Gastrocnemius medialis (tissue), 4 donors: ENCODE measurements at places on chromosomes 6 and 20. TPM values are rescaled to one million over a fixed set of nuclear protein-coding genes. Genes with fewer than 3 reads are reported as not detected.

GRCh38 chr20:917416-917815 lies 1.3 kb upstream of the ANGPT4 start:
- no peak for DNase-seq

GRCh38 chr6:30002871-30003270 lies 58.2 kb upstream of the POLR1H start:
- no peak for DNase-seq

- no peak for DNase-seq
Measured at GRCh38 chr6:37160922-37161778, 8.8 kb upstream of the PIM1 start.

DNA sequence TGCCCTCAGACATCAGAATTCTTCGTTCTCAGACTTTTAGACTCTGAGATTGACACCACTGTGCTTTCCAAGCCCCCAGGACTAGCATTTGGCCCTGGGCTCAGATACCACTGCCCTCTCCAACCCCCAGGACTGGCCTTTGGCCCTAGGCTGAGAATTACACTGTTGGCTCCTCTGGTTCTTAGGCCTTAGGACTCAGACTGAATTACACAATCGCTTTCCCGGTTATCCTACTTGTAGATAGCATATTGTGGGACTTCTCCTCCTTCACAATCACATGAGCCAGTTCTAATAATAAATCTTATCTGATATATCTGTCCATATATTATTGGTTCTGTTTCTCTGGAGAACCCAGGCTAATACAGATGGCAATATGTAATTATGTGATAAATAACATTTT lies 1725.5 kb downstream of the GRIK2 start:
- no peak for DNase-seq

DNA sequence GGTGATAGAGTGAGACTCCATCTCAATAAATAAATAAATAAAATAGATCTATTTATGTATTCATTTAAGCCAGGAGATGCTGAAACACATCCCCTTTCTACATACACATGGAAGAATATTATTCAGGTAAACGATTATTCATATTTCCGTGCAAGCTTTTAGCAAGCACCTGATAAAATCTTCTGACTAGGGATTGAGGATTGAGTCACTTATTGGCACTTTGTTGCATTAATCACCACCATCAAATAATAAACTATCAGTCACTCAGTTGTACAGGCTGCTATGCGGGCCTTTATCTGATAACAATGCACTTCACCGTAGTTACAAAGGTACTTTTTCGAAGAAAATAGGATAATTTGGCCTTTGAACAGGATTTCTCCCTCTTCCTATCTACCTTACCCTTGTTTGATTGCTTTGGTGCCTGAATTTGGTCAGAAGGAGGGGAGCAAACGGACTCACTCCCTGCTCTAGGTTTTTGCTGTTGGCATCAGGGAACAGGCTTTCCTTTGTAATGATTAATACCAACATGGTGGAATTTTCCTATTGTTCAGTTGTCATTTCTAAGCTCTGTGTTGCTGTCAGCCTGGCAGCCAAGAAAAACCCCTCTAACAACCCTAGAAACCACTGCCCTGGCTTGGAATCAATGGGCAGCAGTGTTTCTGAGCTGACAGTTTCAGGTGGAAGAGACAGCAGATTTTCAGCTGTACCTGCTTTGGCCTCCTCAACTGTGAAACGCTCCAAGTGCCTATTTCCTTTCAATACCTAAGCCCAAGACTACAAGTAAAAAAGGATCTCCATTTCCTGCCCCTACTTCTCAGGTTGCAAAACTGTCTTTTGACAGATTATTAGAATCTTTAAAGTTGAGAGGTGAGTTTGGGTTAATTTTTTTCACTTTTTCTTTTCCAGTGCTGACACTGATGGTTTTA lies 63.0 kb downstream of the MYB start:
- no peak for DNase-seq

GRCh38 chr20:13008761-13009681 lies at the start of gene SPTLC3:
TSS of gene SPTLC3 (plus strand) at chr20:13008972. CDS start at chr20:13009268, 296 bp downstream.
- no peak for DNase-seq

The ERVFRD-1 gene
- not detected for total RNA-seq

DNA sequence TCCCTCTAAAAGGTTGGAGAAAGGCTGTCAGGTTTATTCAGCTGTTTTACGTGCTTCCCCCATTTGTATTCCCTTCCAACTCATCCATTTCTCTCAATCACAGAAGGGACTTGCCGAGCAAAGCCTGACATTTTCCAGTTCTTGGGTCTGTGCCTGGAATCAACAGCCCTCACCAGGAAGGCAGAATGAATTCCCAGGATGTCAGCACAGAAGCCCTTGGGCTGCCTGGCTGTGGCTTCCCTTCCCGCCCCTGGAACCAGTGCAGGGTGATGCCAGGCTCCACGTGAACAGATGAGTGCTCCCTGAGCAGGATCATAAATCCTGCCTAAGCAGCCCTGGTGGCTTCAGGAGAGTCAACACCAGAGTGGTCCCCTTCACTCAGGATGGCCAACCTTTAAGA lies 86.1 kb upstream of the CD83 start:
- no peak for DNase-seq

DNA sequence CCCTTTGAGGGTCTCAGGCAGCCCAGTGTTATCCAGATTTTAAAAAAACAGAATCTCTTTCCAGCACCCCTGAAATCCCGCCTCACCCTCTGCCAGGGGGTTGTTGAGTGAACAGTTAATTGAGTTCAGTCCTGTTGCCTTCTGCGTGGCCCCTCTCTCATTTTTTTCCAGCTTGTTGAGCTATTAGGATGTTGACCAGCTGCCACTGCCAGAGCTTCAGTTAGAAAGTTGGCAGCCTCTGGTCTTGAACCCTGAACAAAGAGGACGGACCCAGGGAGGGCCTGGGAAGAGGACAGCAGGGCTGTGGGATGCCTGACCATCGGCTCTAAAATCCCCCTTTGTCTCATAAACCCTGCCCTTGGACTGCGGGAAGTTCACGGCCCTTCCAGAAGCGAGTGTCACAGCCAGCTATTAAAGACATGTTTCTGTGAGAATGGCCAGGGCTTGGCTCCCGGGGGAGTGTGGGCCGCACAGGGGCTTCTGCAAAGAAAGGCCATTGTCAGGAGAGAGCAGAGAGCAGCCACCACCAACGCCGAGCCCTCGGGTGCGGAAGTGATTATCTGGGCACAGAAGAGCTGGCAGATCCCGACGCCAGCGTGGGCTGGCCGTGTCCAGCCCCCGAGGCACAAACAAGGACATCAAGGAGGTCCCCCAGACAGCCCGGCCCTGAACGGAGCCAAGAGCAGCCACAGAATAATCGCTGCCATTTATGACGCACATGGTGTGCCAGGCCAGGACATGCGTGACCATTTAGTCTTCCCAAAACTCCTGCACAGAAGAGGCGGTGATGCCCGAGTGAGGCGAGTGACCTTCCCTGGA lies 189.0 kb downstream of the ANKRD60 start:
- DNase-seq = no peak

DNA sequence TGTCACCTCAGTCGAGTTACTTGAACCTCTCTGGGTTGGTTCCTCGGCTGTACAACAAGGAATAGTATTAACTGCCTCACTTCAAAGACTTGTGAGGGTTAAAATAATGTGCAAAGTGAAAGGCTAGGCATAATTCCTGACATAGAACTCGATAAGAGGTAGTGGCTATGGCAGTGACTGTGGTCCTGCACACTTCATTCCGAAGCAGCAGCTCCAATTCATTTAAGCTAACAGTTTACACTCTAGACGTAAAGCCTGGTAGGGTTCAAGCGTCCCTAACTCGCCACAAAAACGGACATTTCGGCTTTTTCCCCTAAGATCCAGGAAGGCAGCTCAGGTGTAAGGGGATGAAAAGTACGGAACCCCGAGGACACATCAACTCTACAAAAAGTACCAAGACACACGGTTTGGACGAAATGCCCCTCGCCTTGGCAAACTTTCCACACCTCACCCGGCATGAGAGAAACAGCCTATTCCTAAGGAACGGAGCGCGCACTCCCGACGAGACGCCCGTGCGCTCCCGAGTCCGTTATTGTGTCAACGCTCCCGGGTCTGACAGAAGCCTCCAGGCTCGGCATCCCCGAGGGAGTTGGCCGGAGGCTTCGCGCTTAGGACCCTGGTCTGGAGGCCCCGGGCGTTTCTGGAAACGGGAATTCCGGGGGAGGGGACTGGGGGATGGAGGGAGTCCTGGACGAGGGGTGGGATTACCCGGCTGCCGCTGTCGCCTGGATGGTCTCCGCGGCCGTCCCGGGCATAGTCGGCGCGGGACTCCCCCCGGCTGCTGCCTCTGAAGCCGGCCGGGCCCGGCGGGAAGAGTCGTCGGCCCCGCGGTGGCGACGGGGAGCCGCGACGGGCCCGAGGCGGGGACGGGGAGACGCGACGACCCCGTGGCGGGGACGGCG lies 937 bp downstream of the ZNF318 start:
- peak; percentile 28 for DNase-seq

The CPNE5 gene
- not detected for total RNA-seq

GRCh38 chr20:5977223-5977622 lies 26.8 kb downstream of the MCM8 start:
- DNase-seq = no peak

The SRMS gene
- not detected for total RNA-seq

DNA sequence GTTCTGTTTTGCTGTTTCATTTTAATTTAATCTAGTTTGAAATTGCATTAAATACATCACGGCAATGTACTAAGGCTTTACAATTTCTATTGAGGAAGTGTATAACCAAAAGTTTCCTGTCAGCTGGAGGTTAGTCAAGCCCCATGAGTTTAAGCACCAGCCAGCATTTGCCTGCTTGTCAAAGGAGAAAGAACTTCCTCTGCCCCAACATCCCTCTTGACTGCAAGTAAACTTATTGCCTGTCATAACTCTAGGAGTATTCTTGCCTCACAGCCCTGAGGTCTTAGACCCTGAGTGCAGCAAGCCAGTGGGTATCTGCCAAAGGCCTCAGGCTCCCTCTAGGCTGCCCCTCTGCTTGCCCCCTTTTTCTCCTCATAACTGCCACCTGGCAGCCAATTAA lies 106.7 kb upstream of the INSM1 start:
- no peak for DNase-seq

GRCh38 chr20:34951252-34951651 lies 4.4 kb downstream of the GSS start:
- no peak for DNase-seq

The OPRM1 gene
- total RNA-seq = not detected

DNA sequence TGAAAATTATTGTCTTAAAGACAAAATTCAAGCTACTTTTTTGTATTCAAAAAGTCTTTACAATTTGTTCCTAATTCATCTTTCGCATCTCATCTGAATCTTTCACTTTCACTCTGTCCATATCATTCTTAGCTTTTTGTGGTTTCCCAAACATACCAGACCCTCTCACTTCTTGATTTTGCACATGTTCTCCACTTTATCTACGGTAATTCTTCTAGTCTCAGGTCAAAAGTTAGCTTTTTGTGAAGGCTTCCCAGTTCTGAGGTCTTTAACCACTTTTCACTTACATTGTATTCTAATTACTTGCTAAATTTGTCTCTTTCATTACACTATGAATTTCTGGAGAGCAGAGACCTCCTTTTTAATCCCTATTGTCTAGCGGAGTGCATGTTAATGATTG lies 34.6 kb upstream of the EPHA7 start:
- DNase-seq = no peak

The RUNX2 gene
- 0.78 TPM for total RNA-seq

The ECT2L gene
- total RNA-seq = not detected

DNA sequence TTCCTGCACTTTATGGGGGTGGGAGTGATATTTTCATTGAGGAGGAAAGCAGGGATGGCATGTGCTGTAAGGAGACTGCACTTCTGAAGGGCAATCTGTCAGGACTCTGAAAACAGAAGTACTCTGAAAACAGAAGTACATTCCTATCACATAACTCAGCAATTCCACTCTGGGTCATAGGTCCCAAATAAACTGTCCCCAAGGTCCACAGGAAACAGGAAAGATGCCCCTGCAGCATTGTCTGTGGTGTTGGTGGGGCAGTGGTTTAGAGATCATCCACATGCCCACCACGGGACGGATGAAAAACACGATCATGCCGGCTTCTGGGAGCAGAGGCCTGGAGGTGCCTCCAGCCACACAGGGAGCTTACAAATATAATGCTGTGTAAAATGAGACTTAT lies 150.3 kb downstream of the OTOR start:
- DNase-seq = no peak

DNA sequence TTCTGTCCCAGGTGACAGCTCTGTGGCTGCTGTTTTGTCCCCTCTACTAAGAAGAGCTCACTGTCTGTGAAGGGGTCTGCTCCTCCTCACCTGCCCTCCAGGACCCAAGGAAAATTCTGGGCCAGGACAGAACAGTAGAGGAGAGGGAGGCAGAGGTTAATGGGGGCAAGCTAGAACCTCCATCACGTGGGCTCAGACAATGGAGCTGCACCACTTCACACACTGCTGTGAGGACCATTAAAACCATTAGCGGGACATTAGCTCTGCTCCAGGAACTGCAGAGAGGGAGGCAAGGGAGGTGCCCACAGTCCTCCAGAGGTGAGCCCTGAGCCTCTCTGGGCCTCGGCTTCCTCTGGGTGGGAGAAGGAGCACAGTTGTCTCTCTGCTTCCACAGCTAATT lies 78.4 kb downstream of the NOL4L start:
- no peak for DNase-seq

DNA sequence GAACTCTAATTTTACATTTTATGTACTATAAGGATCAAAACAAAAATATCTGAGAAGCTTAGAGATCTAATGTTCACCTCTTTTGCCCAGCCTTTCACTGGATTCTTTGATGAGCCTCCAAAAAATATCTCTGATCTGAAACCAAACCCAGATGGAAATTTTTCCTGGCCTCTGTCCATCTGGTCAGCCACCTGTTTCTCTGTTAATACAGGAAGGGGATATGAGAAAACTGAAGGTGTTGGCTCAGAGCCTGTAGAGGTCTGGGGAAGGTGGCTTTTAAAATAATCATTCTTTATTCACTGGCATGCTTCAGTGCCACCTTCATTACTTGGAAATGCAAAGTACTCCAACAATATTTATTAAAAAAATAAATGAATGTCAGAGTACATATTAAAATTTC lies 8.5 kb upstream of the MCM3 start:
- no peak for DNase-seq

DNA sequence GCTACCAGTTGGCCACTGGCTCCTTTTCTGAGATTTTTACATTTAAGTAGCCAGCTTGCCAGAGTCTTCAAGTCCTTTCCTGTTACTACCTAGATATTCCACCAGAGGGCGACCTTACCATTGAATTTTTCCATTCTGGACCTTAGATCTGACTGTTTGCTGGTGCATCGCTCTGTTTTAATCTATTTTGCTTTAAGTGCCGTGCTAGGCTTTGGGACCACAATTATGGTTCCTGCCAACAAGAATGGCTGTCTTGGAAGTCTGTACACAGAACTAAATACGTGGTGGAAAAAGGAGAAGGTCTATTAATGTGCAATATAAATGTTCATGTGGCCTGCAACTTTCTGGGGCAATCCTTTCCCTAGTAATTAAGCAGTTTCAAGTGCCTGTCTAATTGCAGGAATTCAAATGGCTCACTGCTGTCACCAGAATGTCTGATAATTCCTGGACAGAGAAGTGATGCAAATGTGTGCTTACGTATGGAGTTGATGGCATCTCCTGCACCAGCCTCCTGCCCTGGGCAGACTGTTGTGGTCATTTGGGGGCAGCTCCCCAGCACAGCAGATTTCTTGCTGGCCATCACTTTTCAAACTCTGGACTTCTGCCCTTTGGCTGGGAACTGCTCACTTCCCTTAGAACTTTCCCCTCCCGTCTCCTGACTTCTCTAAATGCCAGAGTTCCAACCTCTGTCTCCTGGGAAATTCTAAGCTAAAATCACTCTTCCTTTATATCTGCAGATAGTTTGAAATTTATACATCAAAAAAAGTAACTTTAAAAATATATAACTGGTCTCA lies 5.6 kb upstream of the HLA-DOA start:
- DNase-seq = no peak

The HMGCLL1 gene
- total RNA-seq = 3.6 TPM

- no peak for DNase-seq
Measured at GRCh38 chr6:50720623-50721022, 7.3 kb downstream of the TFAP2D start.
